GM10248 (cell line): ENCODE measurements at places on chromosomes 1 and 21.

- no peak for DNase-seq
These were observed 8.9 kb upstream of the KCND3 start for GRCh38 chr1:111998332-111998731.

GRCh38 chr1:235429143-235429542 is 61.9 kb downstream of the TBCE start:
- no peak for DNase-seq

DNA sequence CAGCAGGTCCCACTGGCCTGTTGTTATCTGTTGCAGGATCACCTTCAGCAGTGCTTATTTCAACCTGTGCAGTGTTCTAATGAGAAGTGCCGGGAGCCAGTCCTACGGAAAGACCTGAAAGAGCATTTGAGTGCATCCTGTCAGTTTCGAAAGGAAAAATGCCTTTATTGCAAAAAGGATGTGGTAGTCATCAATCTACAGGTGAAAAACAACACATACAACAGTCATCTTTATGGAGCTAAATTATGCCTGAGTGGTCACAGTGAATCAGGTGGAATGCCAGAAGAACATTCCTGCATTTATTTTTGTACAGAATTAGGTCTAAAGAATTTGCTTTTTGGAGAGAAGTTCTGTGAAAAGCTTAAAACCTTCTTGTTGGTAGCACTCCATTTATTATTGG is 33.2 kb downstream of the TRAF5 start:
- DNase-seq: no peak

DNA sequence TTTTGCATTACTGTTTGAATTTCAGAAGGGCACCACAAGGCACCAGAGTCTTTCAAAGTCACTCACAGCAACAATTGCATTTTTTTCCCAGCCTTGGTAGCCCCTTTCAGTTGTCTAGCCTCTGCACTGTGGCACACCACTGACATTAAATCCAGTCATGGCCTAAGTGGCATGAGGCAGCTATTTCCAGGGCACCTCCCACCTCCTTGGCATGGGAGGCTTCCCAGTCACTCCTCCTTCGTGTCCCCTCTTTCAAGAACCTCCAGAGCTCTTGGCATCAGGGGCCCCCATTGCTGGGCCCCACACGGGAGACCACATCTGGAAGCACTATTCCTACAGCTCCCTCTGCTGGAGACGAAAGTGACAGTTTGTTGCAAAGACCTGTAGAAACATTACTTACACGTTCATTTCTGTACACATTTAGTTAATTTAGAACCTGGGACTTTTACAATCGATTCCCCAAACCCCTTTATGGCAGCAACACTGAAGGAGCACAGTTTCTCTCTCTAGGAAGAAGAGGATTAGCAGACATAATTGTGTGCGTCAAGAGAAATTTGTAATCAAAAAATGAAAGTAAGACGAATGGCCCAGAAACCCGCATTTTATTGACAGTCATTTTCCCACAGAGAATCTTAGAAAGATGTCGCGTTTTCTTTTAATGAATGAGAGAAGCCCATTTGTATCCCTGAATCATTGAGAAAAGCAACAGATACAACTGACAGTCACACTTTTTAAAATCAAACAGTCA is 5.7 kb upstream of the CHD5 start:
- DNase-seq: no peak

GRCh38 chr21:42624095-42624790 is 29.2 kb upstream of the PDE9A start:
- no peak for DNase-seq

- DNase-seq: no peak
These were observed 25.3 kb upstream of the BTG2 start for GRCh38 chr1:203280061-203280460.

DNA sequence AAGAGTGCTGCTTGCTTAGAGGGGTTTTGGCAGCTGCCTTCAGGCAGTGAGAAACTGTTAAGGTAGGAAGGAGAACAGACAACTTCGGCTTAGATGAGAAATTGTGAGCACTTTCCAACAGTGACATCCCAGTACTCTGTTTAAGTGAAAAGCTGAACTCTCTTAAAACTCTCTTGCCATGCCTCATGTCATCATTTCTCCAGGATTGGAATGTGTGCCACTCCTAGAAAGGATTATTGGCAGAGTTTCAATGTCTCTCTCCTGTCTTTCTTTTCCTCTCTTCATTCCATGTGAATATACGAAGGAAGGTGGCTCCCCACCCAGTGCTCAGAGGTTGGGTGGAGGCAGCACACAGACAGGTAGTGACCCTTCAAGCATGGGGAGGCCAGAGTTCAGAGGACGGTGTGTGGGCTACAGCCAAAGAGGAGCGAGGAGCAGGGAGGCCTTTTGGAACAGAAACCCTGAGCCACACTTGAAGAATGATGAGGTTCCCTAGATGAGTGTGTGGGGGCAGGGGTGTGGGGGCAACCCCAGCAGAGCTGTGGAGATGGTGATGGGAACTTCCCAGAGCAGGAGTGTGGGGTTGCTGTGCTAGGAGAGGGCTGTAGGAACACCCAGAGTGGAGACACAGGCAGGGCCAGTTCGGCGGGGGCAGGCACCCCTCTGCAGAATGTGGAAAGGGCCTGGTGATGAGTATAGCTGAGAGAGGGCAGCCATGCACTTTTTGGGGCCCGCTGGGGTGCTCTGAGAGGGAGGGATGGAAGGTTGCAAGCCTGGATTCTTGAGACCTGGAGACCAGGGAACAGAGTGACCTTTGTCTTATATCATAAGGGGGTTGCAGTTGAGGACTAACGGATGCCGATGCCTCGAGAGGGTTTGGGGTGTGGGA is 58.8 kb downstream of the GALNT2 start:
- no peak for DNase-seq

GRCh38 chr1:218348628-218349071 is 3.5 kb downstream of the TGFB2 start:
- DNase-seq: no peak

DNA sequence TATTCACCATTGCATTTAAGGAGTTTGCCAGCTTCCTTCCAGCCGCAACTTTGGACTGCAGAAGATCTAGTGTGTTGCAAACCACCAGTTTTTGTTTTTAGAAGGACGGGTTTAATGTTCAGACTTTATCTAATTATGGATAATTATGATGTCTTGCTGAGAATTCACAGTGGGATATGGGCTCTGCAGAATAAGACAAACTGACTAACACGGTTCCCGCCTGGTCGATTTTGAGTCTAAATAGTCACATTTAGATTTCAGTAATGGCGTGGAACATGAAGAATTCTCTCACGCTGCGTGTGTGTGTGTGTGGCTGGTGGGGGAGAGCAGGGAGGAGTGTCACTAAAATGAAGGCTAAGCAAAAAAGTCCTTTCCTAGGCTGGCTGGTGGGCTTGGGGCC is 48.5 kb upstream of the DMRTB1 start:
- no peak for DNase-seq

- DNase-seq: no peak
These were observed 40.8 kb upstream of the DPH5 start for GRCh38 chr1:101066260-101066936.

DNA sequence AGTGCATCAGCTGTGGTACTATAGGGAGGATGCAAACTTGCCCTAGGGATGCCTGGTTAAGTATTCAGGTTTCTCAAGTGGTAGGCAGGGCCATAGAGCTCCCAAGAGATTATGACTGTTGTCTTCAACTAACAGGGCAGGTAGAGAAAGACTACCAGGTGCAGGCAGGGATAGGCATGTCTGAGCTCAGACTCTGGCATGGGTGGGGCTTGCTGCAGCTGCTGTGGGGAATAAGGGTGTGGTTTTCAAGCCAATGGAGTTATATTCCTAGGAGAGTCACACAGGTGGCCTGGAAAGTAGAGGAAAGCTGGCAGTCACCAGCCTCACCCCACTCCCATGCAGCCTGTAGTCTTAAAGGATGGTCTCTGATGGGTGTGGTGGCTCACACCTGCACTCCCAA is 673.4 kb upstream of the ADGRL4 start:
- no peak for DNase-seq

- DNase-seq: no peak
These were observed 2.4 kb downstream of the CCN1 start for GRCh38 chr1:85582687-85583591.

DNA sequence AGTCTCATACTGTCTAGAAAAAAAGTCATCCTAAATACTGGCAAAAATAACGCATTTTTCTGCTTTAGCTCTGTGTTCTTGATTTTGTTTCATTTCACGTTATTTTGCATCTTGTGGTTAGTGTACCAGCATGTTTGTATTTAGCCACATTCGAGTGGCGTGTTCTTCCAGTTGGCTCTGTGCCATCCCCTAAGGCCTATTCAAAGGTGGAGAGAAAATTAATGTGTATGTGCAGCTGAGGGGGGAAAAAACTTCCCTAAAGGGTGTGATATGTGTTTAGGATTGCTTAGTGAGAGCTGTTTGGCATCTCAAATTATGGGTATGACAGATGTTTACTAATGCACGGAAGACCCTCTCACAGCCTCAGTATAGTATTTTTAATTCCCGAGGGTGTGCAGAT is 12.1 kb downstream of the DNAJC16 start:
- no peak for DNase-seq

GRCh38 chr1:160610569-160611242 is 31.4 kb upstream of the CD84 start:
- DNase-seq: no peak
